ENCODE measurements at places on chromosomes 1 and 21.

- DNase-seq: no peak
These were observed 5.6 kb downstream of the RUNX1 start for GRCh38 chr21:35043549-35043948.

GRCh38 chr1:6209661-6210580, 4.0 kb downstream of the RNF207 start:
- DNase-seq: no peak

- DNase-seq: peak; percentile 28
These were observed 30.4 kb downstream of the RAP1GAP start for GRCh38 chr1:21638531-21639341.

- no peak for DNase-seq
These were observed 5.1 kb upstream of the FYB2 start for GRCh38 chr1:56824271-56824670.

DNA sequence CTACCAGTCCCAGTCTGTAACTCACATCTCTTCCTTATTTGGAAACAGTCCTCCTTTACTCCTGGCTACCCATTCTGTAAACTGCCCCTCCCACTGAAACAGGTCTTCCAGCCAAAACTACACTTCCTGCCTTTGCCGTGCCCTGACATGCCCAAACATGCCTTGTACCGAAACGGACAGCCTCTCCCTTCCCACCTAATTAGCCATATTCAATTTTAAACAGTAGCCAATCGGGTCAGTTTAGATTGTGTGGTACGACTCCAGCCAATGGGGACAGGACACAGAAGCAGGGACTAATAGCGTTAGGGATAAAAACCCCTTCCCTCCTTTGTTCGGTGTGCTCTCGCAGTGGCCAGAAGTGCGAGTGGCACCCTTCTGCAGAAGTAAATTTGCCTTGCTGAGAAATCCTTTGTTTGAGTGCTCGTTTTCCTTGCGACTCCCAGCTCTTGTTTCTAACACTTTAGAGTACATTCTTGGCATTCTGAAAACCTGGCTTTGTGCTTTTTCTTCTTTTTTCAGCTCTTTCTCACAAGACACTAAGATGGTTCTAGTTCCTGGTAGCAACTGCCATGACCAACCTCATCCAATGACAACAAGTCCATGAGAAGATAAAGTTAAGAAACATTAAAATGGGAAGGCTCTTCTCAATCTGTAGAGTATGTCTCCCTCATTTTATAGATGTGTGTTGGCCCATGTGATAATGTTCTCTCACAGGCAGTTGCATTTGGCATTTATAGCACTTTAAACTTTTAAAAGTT, 325.1 kb upstream of the GREM2 start:
- DNase-seq: no peak

DNA sequence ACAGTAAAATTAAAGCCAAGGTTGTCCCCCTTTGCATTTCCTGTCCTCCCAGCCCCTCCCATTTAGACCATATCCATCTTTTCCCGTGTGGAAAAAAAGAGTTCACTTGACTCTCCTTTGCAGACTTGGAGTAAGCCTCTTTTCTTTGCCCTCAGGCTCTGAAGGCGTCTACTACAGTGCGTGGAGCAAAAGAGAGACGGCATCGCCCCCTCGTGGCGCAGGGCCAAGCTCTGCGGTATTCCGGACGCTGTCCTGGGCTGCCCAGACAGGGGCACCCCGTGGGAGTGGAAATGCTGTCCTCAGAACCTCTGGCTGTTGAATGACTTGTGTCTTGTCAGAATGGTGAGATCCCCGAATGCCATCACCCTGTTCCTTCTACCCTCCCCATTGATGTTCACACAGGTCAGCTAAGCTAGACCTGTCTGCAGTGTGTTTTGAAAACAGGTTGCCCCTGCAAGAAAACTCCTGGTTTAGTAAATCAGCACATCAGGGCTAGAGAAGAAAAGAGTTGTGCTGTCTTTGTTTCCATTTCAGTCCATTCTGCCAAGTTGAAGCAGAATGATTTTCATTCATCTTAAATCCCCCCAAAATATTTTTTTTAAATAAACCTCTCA, 12.3 kb upstream of the GJA8 start:
- peak; percentile 22 for DNase-seq

GRCh38 chr1:53685272-53686051, 53.5 kb downstream of the GLIS1 start:
- no peak for DNase-seq

- DNase-seq: no peak
These were observed 83.9 kb upstream of the SIPA1L2 start for GRCh38 chr1:232713785-232714184.

GRCh38 chr1:202045705-202046104, 35.3 kb downstream of the ELF3 start:
- no peak for DNase-seq

- peak; percentile 7 for DNase-seq
These were observed 395.2 kb upstream of the LYPLAL1 start for GRCh38 chr1:218778257-218779126.

DNA sequence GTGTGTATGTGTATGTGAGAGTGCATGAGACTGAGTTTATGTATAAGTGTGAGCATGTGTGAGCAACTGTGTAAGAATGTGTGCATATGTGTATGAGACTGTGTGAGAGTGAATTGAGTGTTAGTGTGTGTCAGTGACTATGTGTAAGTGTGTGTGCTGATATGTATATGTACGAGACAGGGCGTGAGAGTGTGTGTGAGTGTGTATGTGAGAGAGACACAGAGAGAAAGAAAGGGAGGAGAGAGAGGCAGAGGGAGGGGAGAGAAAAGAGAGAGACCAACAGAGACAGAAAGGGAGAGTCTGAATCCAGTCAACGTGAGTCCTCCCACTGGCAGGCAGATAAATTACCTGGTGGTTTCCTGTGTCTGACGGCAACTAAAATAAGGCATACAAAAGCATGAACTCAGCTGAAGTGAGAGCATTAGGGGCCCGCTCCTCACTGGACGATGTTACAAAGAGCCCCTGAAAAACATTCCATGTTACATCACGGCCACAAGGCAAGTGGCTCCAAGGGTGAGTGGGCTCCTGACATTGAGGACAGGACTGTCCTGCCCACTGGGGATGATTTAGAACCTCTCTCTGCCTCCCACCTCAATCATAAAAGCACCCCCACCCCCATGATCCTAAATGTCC, 66.6 kb upstream of the TIAM1 start:
- no peak for DNase-seq
